ENCODE measurements at places on chromosomes 16 and 17.

DNA sequence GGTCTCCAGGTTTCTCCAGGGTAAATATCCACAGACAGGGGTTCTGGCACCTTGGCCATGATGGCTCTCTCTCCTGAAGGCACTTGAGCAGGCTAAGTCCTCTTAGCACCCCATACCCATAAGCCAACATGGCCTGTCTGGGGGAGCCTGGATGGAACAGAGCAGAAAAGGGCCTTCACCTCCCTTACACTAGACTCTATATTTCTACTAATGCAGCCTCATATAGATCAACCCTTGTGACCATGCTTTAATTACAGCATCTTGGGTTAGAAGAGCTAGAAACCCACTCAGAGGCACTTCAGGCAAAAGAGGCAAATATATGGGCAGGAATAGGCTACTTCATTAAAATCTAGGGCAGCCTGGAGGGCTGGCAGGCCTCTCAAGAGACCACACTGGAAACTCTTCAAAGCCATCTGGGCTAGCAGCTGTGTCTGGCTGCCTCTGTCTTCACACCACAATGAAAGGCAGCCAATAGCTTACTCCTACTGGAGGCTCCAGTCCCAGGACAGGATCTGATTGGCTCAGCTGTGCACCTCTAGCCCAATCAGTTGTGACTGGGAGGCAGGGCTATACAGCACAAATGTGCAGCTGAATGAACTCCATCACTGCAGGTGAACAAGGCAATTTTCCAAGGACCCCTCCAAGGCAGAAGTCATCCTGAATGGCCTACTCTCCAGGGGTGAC is 4.7 kb upstream of the CDT1 start:
- DNase-seq: no peak

- DNase-seq: peak; percentile 99
These were observed at the start of gene TMUB2 for GRCh38 chr17:44186307-44187130. TMUB2 (plus strand) TSS chr17:44186972; CDS start chr17:44187709, 737 bp downstream.

DNA sequence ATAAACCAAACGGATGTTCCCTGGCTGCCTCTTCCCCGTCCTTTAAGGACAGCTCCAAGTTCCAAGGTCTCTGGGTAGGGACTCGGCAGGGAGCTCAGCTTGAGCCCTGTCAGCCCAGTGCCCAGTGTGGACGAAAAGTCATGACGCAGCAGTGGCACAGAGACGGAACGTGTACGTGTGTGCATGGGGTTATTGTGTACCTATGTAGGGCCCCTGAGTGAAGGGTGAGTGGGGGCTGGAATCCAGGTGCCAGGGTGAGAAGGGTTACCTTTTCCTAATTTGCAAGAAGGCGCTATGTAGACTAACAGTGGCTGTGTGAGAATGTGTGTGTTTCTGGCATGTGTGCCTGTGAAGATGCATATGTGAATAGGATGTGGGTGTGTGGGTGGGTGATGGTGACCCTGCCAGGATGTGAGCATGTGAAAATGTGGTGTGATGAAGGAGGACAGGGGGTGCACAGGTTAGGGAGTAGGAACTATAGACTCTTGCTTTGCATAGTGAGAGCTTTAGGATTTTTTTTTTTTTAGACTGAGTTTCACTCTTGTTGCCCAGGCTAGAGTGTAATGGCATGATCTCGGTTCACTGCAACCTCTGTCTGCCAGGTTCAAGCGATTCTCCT is 6.0 kb downstream of the SCN4A start:
- peak; percentile 31 for DNase-seq

- peak; percentile 46 for DNase-seq
These were observed 19.1 kb downstream of the C16orf95 start for GRCh38 chr16:87297918-87298631.

GRCh38 chr16:50266337-50267091 is at the start of gene ADCY7:
ADCY7 (plus strand) TSS chr16:50266551; CDS start chr16:50288180, 21,629 bp downstream.
- DNase-seq: peak; percentile 87

GRCh38 chr16:51154271-51155171 is 3.5 kb upstream of the SALL1 start:
- no peak for DNase-seq

- DNase-seq: no peak
These were observed 2.2 kb downstream of the AHSP start for GRCh38 chr16:31529937-31530312.

DNA sequence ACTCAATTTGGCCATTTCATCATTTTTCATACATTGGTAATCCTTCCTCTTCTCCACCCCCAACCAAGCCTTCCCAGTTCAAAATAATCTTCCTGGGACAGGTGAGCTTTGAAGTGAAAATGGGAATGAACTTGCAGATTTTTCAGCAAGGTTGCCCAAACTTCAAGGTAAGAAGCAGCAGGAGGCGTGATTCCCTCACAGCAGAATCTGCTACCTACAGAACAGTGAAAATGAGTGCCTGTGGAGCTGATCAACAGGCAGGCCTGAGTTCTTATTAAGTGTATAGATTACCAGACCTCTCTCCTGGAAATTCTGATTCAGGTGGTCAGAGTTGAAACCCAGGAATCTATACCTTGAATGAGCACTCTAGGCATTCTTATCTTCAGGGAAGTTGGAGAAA is 356.6 kb downstream of the RBFOX1 start:
- DNase-seq: no peak

GRCh38 chr16:14668556-14669223 is 25.4 kb downstream of the PLA2G10 start:
- DNase-seq: no peak
